ENCODE measurements at places on chromosomes 6 and 20.

DNA sequence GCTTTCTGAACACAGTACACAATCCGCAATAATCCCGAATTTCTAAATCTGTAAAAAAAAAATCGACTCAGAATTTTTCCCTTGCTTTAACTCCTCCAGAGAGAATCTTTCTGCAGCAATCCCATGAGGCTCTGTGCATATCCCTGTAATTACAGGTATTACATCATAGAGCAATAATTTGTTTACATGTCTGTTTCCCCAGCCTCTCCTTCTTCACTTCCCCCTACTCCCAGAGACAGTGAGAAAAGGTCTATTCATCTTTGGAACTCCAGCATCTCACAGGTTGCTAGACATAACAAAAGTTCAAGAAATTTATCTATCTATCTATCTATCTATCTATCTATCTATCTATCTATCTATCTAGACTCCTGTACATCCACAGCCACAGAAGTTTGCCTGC is 26.0 kb downstream of the KLHL31 start:
- DNase-seq: no peak

GRCh38 chr20:63492982-63493381 is 5.9 kb downstream of the EEF1A2 start:
- DNase-seq: no peak

- DNase-seq: no peak
These were observed 67.2 kb upstream of the LAMP5 start for GRCh38 chr20:9447182-9447581.

DNA sequence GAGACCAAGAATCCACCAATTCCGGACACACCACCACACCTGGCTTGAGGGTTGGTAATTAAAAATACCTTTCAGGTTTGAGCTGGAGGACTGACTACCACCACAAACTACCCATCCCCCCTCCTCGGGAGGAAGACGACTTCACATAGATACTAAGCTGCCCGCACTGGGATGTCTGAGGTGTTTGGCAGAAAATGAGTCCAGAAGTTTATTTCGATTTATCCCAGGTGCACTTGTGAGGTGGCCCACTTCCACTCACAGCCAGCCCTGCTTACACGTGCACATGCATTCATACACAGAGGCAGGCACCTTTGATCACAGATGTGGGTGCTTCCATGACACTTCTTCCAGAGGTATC is 187.1 kb downstream of the ID4 start:
- no peak for DNase-seq

- DNase-seq: peak; percentile 43
These were observed 154.5 kb downstream of the ASCC3 start for GRCh38 chr6:100726666-100727065.

GRCh38 chr20:57543754-57544153 is 17.2 kb upstream of the PCK1 start:
- no peak for DNase-seq

DNA sequence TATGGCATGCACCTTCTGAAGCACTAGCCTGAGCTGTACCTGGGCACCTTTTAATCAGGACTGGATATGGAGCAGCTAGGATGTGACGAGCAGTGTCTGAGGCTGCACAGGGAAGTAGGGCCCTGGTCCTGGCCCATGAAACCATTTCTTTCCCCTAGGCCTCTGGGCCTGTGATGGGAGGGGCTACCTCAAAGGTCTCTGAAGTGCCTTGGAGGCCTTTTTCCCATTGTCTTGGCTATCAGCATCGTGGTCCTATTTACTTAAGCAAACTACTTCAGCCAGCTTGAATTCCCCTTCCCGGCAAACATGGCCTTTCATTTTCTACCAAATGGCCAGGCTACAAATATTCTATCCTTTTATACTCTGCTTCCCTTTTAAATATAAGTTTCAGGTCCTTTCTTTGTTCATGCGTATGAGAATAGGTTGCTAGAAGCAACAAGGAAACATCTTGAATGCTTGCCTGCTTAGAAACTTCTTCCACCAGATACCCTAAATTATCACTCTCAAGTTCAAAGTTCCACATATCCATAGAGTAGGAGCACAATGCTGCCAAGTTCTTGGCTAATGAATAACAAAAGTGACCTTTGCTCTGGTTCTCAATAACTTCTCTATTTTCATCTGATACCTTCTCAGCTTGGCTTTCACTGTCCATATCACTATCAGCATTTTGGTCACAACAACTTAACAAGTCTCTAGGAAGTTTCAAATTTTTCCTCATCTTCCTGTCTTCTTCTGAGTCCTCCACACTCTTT is 673.1 kb downstream of the HTR1B start:
- DNase-seq: no peak

- DNase-seq: peak; percentile 34
These were observed 6.9 kb upstream of the PPP1R3G start for GRCh38 chr6:5078121-5078669.

- DNase-seq: peak; percentile 58
These were observed 235.1 kb downstream of the GJA1 start for GRCh38 chr6:121670511-121670910.

- DNase-seq: no peak
These were observed 11.1 kb downstream of the PNPLA1 start for GRCh38 chr6:36280983-36281382.

GRCh38 chr6:158955255-158955654 is 44.7 kb downstream of the RSPH3 start:
- DNase-seq: no peak

DNA sequence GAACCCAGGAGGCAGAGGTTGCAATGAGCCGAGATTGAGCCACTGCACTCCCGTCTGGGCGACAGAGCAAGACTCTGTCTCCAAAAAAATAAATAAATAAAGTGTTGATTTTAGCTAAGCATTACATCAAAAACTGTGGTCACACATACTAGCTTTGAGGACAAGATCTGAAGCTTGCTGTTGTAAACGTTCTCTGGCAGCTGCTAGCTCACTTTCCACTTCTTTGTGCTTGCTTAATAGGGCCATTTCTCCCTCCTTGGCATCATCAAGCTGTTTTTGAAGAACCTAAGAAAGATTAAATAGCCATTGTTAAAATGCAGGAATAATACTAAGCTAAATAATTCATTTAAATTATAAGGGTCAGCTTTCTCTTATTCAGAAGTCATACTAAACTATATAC is 55.7 kb downstream of the FAM184A start:
- DNase-seq: no peak

DNA sequence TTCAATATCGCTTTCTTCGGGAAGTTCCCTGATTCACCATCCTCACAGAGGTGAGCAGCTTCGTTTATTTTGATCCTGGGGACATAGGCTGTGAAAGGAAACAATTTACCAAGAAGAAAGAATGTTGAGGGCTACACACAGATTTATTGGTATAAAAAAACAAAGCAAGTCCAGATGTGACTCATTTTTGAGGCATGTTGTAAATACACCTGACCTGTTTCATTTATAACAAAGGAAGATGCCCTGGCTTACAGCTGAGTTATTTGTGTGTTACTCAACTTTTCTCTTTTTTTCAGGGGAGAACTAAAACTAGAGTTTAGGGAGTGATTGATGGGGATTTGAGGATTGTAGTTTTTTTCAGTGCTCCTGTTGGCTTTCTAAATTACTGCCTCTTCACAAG is 489.5 kb downstream of the CBLN4 start:
- DNase-seq: no peak

DNA sequence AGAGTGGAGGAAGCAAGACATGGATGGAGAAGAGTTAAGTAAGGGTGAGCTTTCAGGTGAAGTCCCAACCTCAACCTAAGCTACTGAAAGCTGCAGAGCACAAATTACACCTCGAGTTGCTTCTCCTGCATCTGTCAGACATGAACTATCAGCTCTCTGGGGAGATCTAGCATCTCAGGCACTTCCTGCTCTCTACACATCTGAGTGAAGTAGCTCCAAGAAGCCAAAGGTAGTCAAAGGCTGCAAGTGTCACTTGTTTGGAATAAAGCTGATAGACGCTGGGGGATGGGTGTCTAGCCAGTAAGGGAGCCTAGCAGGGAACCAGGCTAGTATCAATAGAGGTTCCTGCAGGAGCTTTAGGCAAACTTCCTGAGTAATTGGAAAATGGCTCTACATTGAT is 228.0 kb downstream of the PLCB1 start:
- DNase-seq: peak; percentile 10

DNA sequence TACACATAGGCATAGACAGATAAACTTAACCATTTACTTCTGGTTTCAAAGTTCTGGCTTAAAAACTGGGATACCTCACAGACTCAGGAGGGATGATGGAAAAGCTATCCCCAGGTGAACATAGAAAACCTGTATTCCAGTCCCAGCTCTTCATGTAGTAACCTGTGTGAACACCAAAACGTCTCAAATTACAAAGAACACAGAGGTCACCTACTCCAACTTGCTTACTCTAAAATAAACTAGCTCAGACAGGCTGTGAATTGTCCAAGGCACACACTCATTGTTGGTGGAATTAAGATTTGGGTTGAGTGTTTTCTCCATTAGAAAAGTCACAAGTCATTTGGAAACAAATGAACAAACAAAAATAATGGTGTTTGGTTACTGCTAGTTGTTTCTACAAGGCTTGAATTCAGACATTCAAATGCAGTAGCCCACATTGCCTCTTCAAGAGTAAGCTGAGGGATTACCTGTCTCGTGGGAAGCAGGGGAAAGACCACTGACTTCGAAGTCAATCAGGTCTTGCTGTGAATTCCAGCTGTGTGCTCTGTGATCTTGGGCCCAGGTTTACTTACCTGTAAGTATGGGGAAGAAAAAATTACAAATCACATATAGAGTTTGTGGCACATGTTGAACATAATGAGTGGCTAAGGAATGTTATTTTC is 48.2 kb upstream of the LRRC1 start:
- DNase-seq: no peak

GRCh38 chr6:85498596-85499258 is 48.8 kb downstream of the NT5E start:
- DNase-seq: peak; percentile 41

DNA sequence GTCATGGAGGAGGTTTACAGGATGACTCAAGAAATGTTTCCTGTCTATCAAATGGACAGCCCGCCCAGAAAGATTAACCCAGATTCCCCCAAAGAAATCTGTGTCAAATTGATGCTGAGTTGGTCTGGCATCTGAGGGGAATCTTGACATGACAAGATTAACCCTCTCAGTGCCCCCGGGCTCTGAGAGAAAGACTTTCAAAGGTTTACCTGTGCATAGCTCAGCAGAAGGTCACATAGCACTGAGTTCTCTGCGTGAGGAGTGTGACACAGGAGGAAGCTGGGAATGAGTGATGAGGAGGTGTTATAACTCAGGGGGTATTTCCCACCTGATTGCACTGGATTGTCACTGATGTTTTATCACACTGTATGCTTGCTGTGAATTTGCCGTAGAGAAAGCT is 601.2 kb downstream of the DHX35 start:
- DNase-seq: no peak

- no peak for DNase-seq
These were observed 958 bp downstream of the SERPINB1 start for GRCh38 chr6:2840749-2841061.

DNA sequence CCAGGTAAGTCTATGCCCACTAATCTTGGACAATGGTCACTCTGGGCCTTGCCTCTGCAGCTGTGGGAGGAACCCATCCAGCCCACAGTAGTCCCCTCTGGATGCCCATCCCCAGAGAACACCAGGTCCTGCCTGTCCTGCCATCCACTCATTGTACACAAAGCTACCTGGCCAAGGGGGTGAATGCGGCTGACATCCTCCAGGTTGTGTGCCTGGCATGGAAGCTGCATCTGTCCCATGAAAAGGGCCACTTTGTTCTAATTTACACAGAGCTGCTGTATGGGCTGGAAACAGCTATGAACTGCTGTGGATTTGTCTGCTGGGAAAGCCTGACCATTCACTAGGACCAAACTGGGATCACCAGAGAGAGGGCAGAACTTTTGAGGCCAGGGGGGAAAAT is 324.8 kb downstream of the LRFN2 start:
- no peak for DNase-seq

GRCh38 chr6:24006254-24006653 is 119.8 kb upstream of the NRSN1 start:
- DNase-seq: no peak

- DNase-seq: no peak
These were observed 6.7 kb downstream of the CLPSL1 start for GRCh38 chr6:35787266-35788218.

GRCh38 chr6:111759836-111760785 is 113.1 kb downstream of the FYN start:
- DNase-seq: peak; percentile 90

DNA sequence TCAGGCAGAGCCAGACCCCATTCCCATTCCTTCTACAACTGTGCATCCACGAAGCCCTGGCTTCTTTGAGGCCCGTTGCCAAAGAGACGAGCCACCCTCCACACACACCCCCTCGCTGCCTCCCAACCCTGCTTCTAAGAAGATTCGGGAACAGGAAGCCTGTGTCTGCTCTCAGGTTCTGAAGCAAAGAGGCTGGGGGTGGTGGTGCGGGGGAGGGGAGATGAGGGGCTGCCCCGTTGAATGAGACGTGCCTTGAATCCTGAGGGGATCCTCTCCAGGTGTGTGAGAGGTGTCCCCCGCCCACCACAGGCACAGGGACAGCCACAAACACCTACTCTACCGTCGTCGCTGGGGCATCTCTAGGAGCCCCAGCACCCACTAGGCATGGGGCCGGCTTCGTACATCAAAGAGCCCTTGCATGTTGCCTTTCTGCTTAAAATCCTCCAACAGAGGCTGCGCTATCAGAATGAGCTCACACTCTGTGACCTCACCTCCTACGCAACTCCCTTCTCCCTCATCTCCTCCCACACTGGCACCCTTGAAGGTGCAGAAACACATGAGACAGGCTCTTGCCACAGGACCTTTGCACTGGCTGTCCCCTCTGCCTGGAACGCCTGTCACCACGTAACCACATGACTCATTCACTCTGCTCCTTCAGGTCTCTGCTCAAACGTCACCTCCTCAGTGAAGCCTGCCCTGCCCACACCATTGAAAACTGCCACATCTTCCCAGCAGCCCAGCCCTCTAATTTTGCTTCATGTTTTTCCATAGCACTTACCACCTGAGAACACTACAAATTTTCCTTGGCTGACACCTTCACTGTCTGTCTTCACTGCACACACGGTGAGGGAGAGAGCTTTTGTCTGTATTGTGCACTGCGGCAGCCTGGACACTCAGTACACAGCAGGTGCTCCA is 58.5 kb downstream of the PREX1 start:
- peak; percentile 31 for DNase-seq

DNA sequence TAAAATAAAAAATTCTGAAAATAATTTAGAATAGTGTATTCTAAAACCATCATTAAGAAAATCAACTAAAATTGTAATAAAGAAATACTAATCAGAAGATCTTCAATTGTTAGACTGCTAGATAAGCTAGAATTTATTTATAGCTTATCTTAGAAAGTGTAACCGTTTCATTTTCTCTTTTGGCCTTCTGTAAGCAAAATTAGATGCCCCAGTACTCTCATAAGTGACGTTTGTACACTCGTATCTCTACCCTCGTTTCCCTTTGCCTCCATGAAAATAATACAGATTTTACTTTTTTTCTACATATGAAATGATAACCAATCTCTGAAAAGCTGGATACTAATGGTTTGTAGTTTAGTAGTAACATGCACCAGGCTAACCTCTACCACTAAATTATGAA is 19.8 kb downstream of the DSE start:
- no peak for DNase-seq

- DNase-seq: no peak
These were observed 54.5 kb downstream of the TMEM242 start for GRCh38 chr6:157268835-157269234.

GRCh38 chr6:126300735-126301134 is 39.2 kb upstream of the CENPW start:
- no peak for DNase-seq

- peak; percentile 16 for DNase-seq
These were observed 82.8 kb downstream of the CD40 start for GRCh38 chr20:46200582-46201570.

- no peak for DNase-seq
These were observed 50.6 kb upstream of the RNF182 start for GRCh38 chr6:13874191-13874549.

GRCh38 chr6:139060332-139060731 is 31.8 kb downstream of the ABRACL start:
- peak; percentile 83 for DNase-seq

Data from cardiac fibroblast (primary cell).